ENCODE measurements at places on chromosomes 1 and 21. TPM values are rescaled to one million over a fixed set of nuclear protein-coding genes. Genes with fewer than 3 reads are reported as not detected.

GRCh38 chr1:42736152-42736551 is 3.9 kb downstream of the CLDN19 start:
- H3K27ac ChIP-seq, result no peak overlapping the region
- H3K4me3 ChIP-seq, result no peak overlapping the region
- H3K4me1 ChIP-seq, result no peaks in the 10 kb centered on the region
- no peaks in the 10 kb centered on the region for H3K36me3 ChIP-seq
- no peak for DNase-seq
- H3K27me3 ChIP-seq, result no peaks in the 10 kb centered on the region

- no peaks in the 10 kb centered on the region for H3K36me3 ChIP-seq
- H3K27me3 ChIP-seq, result no peaks in the 10 kb centered on the region
- H3K27ac ChIP-seq, result no peak overlapping the region
- no peak for DNase-seq
Observed at GRCh38 chr21:38923429-38923828, 117.7 kb downstream of the ETS2 start.

- DNase-seq, result no peak
- no peaks in the 10 kb centered on the region for H3K36me3 ChIP-seq
- no peaks in the 10 kb centered on the region for H3K27me3 ChIP-seq
- H3K27ac ChIP-seq, result no peak overlapping the region
- H3K4me1 ChIP-seq, result no peaks in the 10 kb centered on the region
Observed at GRCh38 chr1:14421295-14421976, 177.0 kb upstream of the KAZN start.

DNA sequence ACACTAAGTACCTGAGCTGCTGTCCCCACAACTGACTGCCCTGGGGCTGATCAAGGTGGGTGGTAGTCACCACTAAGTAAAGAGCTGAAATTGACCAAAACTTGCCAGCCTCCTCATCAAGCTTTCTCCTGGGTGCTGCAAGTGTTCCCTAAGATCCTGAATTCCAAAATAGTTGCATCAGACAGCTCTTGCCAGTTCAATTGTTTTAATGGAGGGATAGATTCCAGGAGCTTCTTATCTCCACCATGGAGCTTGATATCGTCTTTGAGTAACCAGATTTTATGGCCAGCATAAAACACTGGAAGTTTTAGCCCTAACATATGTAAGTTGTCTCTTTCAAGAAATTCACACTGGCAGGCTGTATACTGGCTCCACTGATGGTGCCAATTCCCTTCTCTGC is 90.3 kb downstream of the NID1 start:
- H3K4me3 ChIP-seq, result no peak overlapping the region
- H3K27ac ChIP-seq, result peak overlapping the region; percentile 66
- peaks cover 14% of the 10 kb centered on the region for H3K4me1 ChIP-seq
- peaks cover 31% of the 10 kb centered on the region for H3K36me3 ChIP-seq

GRCh38 chr1:103513711-103514110 is 11.8 kb upstream of the RNPC3 start:
- H3K36me3 ChIP-seq, result no peaks in the 10 kb centered on the region
- no peaks in the 10 kb centered on the region for H3K4me1 ChIP-seq
- H3K27me3 ChIP-seq, result no peaks in the 10 kb centered on the region
- H3K4me3 ChIP-seq, result no peak overlapping the region

DNA sequence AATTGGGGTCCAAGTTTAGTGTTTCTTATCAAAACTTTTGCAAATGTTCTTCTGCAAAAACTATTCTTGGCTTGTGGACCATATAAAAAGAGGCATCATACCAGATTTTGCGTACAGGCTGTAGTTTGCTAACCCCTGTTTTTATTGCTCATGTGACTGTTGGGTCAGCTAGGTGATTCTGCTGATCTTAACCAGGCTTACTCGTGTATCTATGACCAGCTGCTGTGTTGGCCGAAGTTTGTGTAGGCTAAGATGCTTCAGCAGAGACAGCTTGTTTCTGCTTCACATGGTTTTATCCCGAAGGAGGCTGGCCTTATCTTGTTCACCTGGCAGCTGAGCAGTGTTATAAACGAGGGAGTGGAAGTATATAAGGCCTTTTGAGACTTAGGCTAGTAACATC is 38.2 kb downstream of the POU2F1 start:
- no peaks in the 10 kb centered on the region for H3K36me3 ChIP-seq
- no peak overlapping the region for H3K27ac ChIP-seq
- no peak for DNase-seq
- no peaks in the 10 kb centered on the region for H3K27me3 ChIP-seq
- peaks cover 2% of the 10 kb centered on the region for H3K4me1 ChIP-seq

- no peaks in the 10 kb centered on the region for H3K4me1 ChIP-seq
- no peak overlapping the region for H3K27ac ChIP-seq
- no peaks in the 10 kb centered on the region for H3K27me3 ChIP-seq
- no peak overlapping the region for H3K4me3 ChIP-seq
- DNase-seq, result peak; percentile 40
- peaks cover 5% of the 10 kb centered on the region for H3K36me3 ChIP-seq
Observed at GRCh38 chr1:243343970-243344937, 88.4 kb downstream of the SDCCAG8 start.

GRCh38 chr1:49297783-49298182 is 521.1 kb upstream of the BEND5 start:
- H3K36me3 ChIP-seq, result no peaks in the 10 kb centered on the region
- no peak overlapping the region for H3K27ac ChIP-seq
- no peaks in the 10 kb centered on the region for H3K27me3 ChIP-seq
- H3K4me1 ChIP-seq, result no peaks in the 10 kb centered on the region
- no peak overlapping the region for H3K4me3 ChIP-seq

Gene REN
- total RNA-seq, result 0.54 TPM

Gene RXRG
- total RNA-seq, result not detected

Gene ACTN2
- total RNA-seq, result under 0.01 TPM

Gene GNAT2
- 0.36 TPM for total RNA-seq

Data from IMR-90 (cell line).